ENCODE measurements at places on chromosomes 12 and 14. TPM values are rescaled to one million over a fixed set of nuclear protein-coding genes. Genes with fewer than 3 reads are reported as not detected.
A peak's percentile ranks its signal among the peaks of the same experiment; 100 is the strongest.

FBXW8 gene
- total RNA-seq = 2.4 TPM

ZNF385A gene
- 2.6 TPM for total RNA-seq

RNASE12 gene
- not detected for total RNA-seq

CCDC196 gene
- not detected for total RNA-seq

PPP2R3C gene
- 64.9 TPM for total RNA-seq

FAR2 gene
- total RNA-seq = 6.2 TPM

ORAI1 gene
- total RNA-seq = 31.3 TPM

ITGA5 gene
- total RNA-seq = 211 TPM

GPRC5D gene
- not detected for total RNA-seq

TRMT61A gene
- total RNA-seq = 17.2 TPM

STON2 gene
- total RNA-seq = 1.5 TPM

VASH1 gene
- total RNA-seq = 6.4 TPM

GRCh38 chr14:55874785-55875184, 243.4 kb upstream of the PELI2 start:
- no peak for ATAC-seq

DNA sequence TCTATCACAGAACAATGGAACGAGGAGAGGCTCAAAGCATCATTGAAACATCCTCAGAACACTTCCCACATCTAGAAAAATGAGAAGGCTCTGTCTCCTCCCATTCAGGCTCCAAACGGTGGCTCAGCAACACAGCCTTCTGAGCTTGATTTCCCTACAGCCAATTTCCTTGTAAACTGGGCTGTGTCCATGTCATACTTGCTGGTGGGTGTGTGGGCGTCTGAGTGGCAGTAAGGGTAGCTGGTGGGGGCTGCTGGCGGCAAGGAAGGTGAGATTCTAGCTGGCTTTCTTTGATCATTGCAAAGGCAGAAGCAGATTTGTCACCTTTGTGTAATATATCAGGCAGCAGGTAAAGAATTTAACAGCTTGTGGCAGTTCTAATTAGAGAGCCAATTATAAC, 163.7 kb downstream of the CALM1 start:
- no peak for ATAC-seq

DNA sequence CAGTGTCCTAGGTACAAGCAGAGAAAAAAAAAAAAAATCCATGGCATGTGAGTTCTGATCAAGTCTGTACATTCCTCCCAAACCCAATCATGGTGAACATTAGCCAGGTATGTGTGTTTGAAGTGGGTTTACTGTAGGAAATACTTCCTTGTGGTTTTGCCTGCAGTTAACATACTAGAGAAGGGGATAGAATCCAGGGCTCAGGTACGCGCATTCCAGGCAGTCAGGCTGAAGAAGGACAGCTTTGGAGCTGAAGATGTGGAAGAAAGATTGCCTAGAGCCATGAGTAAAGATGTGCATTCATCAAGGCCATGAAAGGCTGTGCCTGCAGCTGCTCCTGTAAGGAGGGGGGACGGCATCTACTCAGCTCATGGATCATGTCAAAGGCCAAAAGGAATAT, 88.2 kb upstream of the NTF3 start:
- no peak for ATAC-seq

DNA sequence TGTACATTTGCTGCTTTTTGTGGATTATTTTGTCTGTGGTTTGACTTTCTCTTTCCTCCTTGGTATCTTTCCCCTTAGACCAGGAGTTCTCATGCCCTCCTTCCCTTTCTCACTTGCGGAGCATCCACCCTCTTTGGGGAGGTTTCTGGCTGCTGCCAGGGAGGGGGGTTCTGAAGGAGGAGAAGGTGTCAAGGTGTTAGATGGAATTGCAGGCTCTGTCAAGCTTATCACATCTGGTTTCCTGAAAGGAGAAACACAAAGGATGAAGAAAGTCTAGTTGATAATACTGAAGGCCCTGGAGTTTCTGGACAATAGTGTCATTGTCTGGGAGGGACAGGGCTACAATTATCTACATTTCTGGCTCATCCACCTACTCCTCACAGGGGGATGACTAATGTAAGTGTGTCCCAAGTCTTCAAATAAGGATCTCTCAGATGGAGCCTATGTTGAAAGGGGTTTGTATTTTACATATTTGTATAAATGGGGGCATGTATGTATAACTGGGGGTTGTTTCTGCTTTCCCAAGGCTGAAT, 217.3 kb upstream of the CCDC196 start:
- ATAC-seq = no peak

GRCh38 chr12:118430516-118430915, 54.2 kb downstream of the SUDS3 start:
- ATAC-seq = no peak

- ATAC-seq = no peak
Measured at GRCh38 chr12:126198966-126199692, 1133.9 kb downstream of the AACS start.

- peak; percentile 69 for ATAC-seq
Measured at GRCh38 chr14:21071225-21072030, 1.3 kb downstream of the ARHGEF40 start.

GRCh38 chr14:104307246-104307626, 168.8 kb downstream of the KIF26A start:
- ATAC-seq = no peak

DNA sequence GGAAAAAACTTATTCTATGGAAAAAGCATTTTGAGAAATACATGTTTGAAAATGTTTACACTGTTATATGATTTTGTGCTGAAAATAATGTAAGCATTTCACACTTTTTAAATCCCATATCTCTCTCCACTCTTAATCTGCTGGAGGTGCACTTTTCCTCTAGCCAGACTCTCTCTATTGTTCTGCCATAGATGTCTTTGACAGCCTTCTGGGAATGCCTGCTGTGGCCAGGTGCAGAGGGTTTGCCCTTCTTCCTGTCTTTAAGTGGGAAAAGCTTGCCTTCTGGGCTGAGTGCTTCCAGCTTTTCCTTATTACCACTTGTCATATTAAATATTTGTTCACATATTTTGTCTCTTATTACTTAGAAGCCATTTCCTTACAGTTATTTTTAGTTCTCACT, 60.1 kb upstream of the PPM1H start:
- no peak for ATAC-seq

GRCh38 chr12:86914721-86915120, 658.5 kb upstream of the MGAT4C start:
- no peak for ATAC-seq

DNA sequence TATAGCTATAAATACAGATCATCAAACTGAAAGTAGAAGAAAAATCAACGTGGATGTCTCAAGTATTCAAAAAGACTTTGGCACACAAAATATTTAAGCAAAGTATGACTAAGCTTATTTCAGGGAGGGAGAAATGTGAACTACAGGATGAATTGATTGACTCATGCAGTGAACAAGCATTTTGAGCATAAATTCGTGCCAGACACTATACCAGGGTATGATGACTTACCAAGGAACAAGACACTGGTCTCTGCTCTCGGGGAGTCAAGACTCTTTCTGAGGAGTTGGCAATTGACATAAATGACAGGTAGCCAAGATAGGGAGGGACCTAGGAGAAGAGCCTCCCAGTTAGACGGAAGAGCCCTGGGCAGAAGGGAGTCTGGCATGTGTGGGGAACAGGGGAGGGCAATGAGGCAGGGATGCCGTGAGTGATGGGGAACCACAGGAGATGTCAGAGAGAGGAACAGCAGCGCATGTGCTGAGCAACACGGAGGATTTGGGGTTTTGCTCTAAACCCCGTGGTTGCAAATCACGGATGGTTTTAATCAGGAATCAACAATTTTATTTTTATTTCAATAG, 115.2 kb downstream of the TMEM132D start:
- ATAC-seq = no peak

- peak; percentile 84 for ATAC-seq
Measured at GRCh38 chr12:49538510-49539403, at the start of gene KCNH3. KCNH3 (plus strand) TSS chr12:49539030; CDS start chr12:49539417, 387 bp downstream.

DNA sequence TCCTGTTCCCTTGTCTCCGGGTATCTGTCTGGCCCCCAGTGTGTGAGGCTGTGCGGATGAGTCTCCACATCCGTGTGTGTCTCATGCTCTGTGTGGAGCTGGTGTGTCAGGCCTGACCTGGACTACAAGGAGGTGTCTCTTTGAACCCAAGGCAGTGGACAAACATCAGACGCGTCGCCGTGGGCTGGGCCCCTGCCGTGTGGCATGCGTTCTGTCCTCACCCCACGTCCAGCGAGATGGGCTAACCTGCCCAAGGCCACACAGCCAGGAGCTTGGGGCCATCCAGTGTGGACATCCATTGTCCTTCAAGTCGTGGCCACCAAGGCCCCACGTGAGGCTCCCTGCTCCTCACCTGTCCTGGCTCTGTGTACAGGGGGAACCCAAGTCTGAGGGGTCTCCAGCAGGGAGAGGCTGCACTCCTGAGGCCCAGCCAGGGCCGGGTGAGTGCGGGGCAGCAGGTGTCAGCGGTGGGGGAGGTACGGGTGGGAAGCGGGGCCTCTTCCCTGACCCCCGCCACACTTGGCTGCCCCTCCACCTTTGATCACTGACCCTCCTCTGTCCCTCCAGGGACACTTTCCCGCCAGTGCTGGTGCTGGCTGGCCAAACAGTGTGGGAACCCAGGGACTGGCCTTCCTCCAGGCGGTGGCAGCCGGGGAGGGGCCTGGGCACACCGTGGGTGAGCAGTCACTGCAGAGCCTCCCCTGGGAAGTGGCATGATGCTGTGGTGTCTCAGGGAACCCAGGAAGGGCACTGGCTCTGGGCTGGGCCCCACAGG, 48.5 kb downstream of the CYP46A1 start:
- no peak for ATAC-seq

DNA sequence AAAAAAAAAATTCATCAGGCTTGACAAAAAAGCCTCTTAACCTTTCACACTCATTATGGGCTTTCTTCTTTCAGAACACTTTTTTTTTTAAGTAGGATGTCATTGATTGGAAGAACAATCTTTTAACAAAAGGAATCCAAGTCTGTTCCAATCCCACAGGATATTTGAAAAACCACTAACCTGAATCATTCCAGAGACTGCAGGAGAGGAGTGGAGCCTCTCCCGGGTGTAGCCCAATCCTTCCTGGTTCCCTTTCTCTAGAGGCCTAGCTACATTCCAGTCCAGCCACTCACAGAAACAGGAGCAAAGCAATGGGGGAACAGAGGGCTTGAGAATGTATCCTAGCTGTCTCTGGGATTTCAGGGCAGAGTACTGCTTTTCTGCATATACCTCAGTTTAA, 4.3 kb downstream of the MFAP5 start:
- ATAC-seq = no peak

GRCh38 chr14:94538070-94538740, 23.0 kb upstream of the SERPINA4 start:
- ATAC-seq = no peak

- ATAC-seq = no peak
Measured at GRCh38 chr14:35133542-35134328, 11.4 kb downstream of the PRORP start.

- no peak for ATAC-seq
Measured at GRCh38 chr12:20601668-20602280, 93.4 kb upstream of the SLCO1C1 start.

- no peak for ATAC-seq
Measured at GRCh38 chr12:32069071-32069470, 37.6 kb upstream of the BICD1 start.

GRCh38 chr14:96599076-96599475, 96.9 kb downstream of the PAPOLA start:
- ATAC-seq = no peak

DNA sequence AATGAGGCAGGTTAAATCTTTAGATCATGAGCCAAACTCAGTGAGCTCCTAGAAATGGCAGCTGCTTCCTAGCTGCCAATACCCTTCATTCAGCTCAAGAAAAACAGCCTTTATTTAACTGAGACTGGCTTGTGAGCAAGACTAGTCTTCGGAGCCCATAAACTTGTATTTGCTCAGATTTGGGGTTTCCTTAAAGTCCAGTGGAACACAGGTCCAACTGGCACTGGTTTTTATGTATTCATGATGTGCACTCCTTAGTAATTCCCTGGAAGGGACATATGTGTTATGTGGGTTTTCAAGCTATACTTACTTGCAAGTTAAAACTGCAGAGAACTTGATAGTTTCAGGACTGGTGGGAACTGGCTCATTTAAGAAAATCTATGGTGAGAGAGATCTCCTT, 380.1 kb upstream of the TMEM132C start:
- no peak for ATAC-seq

- ATAC-seq = no peak
Measured at GRCh38 chr14:67285876-67286452, 44.7 kb downstream of the PALS1 start.

- no peak for ATAC-seq
Measured at GRCh38 chr12:53700567-53700966, 24.7 kb upstream of the ATP5MC2 start.

DNA sequence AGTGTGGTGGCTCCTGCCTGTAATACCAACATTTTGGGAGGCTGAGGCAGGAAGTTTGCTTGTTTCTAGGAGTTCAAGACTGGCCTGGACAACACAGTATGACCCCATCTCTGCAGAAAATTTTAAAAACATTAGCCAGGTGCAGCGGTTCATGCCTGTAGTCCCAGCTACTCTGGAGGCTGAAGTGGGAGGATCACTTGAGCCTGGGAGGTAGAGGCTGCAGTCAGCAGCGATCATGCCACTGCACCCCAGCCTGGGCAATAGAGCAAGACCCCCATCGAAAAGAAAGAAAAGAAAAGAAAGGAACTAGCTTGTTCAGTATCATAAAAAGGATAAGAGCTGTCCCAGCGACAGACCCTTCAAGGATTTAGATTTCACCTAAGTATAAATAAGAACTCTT, 18.1 kb upstream of the PWP1 start:
- ATAC-seq = no peak

- no peak for ATAC-seq
Measured at GRCh38 chr12:6367065-6367968, 8.0 kb downstream of the SCNN1A start.

DNA sequence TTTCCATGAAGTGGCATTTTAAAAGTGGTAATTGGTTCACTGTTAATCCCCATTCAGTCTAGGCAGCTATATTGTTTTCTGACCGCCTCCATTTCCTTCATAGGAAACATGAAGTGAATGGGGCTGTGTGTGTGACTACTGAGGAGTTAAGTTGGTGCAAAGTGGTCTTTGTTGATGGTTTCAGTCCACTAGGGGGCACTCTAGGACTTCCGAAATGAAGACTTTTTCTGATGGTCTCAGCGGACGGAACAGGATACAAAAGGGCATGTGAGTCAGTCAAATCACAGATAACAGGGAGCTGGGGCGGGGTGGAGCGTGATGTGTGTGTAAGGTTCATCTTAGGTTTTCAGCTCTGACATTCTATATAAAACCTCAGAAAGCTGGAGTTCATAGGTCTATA, 240.1 kb upstream of the OR4E1 start:
- ATAC-seq = peak; percentile 85

- no peak for ATAC-seq
Measured at GRCh38 chr12:47071241-47071852, 8.1 kb upstream of the PCED1B start.

GRCh38 chr12:92248977-92249376, 103.3 kb upstream of the BTG1 start:
- ATAC-seq = no peak

DNA sequence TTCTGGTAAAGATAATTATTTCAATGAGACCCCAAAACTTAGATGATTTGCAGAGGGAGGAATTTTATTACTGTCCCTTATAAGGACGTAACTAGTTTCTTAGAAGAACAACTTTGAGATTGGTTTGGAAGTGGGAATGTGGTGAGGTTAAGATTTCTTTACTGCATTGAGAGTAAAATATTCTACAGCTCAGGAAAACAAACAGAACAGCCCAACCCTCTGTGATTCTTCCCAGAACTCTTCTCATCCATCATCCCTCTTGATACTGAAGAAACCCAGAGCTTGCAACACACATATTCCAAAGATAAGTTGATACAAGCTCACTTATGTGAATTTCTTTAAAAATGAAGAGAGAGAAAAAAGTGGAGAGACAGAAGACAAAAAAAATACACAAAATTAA, 234.2 kb downstream of the CRADD start:
- no peak for ATAC-seq
